Psoas muscle (tissue), 8 donors: ENCODE measurements at places on chromosomes 6 and 20. TPM values are rescaled to one million over a fixed set of nuclear protein-coding genes. Genes with fewer than 3 reads are reported as not detected.

DNA sequence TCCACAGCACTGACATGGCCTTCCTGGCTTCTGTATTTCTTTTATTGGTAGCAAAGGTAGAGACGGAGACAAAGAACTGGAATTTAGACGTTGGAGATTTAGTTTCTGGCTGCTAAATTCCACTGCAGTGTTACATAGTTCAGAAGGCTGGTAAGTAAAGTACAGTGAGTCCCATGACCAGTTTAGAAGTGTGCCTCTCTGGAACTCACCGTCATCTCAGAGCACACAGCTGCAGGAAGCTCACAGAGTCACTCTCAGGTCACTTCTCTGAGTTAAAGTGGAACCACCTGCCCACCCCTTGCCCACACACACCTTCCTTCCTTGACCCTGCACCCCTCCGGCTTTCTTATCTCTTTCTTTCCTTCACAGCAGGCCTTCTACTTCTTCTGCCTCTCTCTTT is 19.6 kb upstream of the BMP6 start:
- no peak for DNase-seq

- no peak for DNase-seq
Measured at GRCh38 chr6:122621638-122622037, 11.4 kb downstream of the PKIB start.

GRCh38 chr6:88761237-88762031 is 202.0 kb downstream of the RNGTT start:
- no peak for DNase-seq

DNA sequence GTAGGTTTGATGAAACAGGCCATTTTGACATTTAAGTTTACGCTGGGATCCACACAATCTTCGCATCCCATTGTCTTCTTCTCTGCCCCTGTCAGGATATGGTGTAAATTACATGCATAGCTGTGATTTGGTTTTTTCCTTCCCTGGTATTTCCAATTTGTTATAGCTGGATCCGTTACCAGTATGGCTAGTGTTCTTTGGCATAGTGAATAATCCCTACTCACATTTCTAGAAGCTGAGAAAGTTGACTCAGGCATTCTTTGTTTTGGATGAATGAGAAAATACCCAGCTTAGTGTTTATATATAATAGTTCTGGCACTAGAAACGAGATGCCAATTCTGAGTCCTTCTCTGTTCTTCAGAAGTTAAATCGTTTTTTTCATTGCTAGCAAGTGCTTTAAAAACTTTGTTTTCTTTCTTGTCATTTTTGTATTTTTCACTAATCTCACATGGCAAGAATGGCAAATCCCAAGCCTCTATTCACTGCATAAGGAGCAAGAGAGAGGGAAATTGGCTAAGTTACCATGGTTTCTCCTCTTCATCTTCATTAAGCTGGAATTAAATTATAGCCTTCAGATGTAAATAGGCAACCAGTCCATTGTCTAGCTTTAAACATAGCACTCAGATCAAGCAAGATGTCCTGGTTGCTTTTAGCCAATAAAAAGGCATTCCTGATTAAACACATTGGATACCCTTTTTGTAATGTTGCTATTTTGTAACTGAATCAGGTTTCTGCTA is 91.9 kb upstream of the LAMP5 start:
- no peak for DNase-seq

- DNase-seq: no peak
Measured at GRCh38 chr6:153476243-153476642, 345.2 kb upstream of the RGS17 start.

- no peak for DNase-seq
Measured at GRCh38 chr6:19209202-19209601, 628.0 kb upstream of the ID4 start.

DNA sequence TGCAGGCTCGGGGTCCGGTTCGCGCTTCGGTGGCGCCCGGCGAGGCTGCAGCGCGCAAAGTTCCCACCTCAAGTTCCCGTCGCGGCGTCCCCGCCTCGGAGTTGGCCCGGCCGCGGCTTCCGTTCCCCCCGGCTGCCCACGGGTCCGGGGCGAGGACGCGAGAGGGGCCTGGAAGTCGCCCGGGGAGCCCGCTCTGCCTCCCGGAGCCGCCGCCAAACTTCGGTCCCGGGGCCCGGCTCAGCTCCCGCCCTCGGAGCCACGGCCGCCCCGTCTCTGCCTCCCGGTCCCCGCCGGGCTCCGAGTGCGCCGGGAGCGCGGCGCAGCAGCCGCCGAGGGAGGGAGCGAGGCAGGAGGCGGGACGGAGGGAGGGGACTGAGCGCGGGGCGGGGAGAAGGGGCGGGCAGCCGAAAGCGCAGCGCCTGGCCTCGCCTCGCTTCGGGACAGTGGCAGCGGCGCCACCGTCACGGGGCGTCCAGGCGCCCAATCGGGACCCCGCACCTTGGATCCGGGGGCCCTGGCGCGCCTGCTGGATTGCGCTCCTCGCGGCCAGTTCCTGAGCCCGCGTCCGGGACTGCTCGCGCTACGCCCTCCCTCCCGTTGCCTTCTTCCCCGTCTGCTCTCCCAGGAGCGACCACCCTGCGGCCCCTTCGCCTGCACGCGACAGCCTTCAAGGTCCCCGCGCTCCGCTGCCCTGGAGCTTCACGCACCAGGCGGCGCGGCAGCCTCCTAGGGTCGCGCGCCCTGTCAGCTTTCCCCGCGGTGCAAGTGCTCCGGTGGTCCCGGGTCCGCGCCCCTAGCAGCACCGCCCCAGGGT is at the start of gene KCNG1:
KCNG1 (minus strand) TSS at position 305 of the 814 bp plus-strand sequence. CDS start 12,769 bp downstream, outside the sequence.
- DNase-seq: peak; percentile 65

- no peak for DNase-seq
Measured at GRCh38 chr6:91633374-91634111, 1046.7 kb upstream of the MAP3K7 start.

DNA sequence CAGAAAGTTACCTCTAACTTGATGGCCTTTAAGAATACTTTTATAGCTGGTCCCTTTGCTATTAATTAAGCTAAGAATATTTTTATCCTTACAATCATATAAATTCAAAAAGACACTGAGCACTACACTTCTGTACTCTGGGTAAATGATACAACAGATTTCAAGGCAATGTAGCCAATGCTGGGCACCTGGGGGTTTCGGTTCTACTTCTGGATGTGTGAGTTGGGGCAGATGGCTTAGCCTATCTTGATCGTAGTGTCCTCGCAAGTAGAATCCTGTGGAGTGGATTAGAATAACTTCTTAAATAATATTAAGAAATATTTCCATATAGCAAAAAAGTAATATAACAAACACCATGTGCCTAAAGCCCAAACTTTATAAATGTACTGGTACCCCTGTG is 96.9 kb upstream of the NT5E start:
- no peak for DNase-seq

- DNase-seq: no peak
Measured at GRCh38 chr20:24950128-24950835, 1.2 kb downstream of the CST7 start.

DNA sequence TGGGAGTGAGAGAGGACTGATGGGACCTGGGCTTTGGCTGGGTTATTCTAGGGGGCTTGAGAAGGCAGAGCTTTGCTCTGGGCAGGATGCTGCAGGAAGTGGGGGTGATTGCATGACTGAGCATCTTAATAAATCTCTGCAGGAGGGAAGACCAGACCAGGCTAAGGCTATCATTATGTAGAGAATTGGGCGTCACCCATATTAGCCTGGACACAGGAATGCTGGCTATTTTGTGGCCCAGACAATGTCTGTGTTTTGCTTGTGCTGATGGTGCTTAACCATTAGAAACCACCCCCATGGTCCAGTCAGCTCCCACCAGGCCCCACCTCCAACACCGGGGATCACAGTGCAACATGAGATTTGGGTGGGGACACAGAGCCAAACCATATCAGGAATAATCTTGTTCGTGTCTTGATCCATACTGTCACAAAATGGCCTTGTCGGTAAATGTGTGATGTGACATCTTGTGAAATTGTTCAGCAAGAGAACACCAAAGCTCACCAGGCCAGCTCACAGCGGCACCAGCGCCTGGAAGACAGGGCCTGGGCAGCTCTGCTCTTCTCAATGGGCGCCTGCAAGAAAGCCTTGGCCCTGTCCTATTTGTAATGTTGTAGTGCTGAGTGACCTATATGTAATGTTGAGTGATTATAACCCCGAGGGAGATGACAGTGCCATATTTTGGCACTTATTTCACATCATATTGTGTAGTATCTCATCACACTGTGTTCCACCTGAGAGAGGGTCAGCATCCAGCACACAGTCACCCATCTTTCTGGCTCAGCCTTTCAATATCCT is 211.8 kb downstream of the QKI start:
- DNase-seq: no peak

DNA sequence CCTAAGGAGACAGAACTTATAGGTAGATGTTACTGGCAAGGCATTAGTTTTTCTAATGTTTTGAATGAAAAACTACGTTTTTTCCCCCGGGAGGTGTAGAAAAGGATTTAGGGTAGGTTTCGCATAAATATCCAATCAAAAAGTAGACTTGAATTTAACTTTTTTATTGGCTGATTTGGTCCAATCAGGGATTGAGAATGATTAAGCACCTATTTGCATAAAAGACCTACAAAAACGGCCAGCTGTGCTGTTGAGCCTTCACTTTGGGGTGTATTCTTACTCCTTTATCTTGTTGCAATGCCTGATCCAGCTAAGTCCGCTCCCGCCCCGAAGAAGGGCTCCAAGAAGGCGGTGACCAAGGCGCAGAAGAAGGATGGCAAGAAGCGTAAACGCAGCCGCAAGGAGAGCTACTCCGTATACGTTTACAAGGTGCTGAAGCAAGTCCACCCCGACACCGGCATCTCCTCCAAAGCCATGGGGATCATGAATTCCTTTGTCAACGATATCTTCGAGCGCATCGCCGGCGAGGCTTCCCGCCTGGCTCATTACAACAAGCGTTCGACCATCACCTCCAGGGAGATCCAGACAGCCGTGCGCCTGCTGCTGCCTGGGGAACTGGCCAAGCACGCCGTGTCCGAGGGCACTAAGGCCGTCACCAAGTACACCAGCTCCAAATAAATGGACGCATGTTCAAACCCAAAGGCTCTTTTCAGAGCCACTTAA is 113.5 kb upstream of the BTN3A2 start:
- DNase-seq: peak; percentile 57

DNA sequence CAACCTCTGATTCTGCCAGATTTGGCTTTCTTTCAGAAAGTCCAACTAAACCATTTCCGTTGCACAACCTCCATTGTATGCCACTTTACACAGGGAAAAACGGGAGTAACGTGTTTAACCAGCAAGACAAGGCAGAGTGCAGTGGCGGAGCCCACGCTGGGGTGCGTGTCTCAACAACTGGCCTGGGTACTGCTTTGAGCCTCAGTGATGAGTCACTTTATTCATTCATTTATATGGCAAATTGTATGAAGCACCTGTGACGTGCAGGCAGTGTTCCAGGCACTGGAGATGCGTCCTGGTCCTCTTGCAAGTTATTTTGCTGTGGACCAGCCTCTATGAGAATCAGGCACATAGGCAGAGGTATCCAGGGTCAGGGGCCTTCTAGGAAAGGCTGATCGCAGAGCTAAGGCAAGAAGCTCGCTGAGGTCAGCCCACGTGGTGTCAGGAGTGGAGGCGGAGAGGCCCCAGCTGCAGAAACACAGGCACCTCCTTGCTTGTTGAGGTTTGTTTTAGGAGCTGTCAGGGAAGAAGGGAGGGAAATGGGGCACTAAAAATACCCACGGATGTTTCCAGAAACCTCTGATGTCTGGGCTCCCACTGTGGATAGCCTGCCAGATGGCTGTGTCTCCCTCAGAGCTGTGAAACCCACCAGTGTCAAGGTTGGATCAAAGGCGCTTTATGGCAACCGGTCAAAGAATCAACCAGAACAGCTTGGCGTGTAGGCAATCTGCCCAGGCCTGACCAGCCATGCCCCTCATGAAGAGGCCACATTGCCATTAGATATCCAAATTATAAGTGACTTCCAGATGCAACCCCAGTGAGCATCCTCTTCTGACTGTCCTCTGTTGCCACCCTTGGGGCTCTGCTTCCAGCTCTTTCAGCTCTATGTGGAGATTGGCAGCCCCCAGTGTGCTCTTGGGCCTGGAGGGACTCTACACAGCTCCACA is 157.2 kb downstream of the CD83 start:
- no peak for DNase-seq

GRCh38 chr20:57451431-57451794 is 60.2 kb downstream of the RBM38 start:
- no peak for DNase-seq

DNA sequence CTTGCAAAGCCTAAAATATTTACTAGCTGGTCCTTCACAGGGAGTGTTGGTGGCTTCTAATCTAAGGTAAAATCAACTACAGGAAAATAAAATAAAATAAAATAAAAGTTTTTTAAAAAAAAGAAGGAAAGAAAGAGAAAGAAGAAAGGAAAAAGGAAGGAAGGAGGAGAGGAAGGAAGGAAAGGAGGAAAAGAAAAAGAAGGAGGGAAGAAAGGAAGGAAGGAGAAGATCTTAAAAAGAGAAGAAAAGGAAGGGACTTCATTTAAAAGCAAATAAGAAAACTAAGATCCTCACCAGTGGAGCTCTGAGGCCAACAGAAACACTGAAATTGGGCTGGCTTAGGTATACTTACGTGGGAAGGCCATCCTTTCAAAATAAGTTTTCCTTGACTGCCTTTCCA is 178.4 kb downstream of the TSHZ2 start:
- DNase-seq: no peak

DNA sequence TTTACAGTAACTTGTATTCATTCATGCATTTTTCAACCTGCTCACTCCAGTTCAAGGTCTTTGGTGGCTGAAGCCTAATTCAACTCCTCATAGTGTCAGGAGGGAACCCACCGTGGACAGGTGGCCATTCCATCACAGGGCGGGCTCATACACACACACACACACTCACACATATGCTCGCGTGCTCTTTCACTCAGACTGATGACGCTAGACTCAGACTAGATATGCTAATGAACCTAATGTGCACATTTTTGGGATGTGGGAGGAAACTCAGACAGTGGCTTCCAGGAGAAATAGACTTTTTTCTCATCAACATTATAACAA is 56.7 kb downstream of the TRIM27 start:
- DNase-seq: no peak

DNA sequence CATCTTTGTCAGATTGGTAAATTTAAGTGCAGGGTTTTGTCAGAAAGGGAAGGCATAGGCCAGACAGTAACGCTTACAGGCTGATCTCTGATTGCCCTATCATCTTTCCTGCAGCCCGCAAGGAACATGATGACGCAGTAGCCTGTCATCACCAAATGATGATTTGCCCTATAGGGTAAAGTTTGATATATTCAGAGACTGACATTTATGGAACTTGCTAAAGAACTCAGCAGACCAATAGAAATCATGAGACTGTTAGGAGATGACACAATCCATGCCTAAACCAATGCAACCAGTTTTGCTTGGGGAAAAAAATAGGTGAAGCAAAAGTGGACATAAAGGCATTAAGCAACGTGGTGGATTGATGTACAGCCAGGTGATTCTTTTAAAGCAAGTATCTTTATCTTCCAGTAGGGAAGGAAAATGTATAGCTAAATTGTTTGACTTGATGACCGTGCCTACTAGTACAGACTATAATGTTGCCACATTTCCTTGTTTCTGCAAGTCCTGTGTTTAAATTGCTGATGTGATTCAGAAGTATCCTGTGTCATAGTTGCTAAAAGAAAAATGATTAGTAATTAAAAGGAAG is 2.4 kb downstream of the NUS1 start:
- DNase-seq: no peak

GRCh38 chr6:33273924-33274902 is 2.3 kb downstream of the RPS18 start:
- no peak for DNase-seq

Gene RIMS4
- total RNA-seq: 0.44 TPM

Gene CRYBG1
- 0.91 TPM for total RNA-seq

Gene HLA-DQA1
- 7.8 TPM for total RNA-seq

Gene PGC
- not detected for total RNA-seq

Gene TMEM151B
- total RNA-seq: not detected

Gene TSHZ2
- total RNA-seq: 3.3 TPM

Gene LY6G6F
- not detected for total RNA-seq

Gene ALDH8A1
- total RNA-seq: 0.40 TPM

Gene MRPS26
- total RNA-seq: 42.8 TPM

Gene GHRH
- total RNA-seq: not detected
